ENCODE measurements at places on chromosomes 5 and 9.

DNA sequence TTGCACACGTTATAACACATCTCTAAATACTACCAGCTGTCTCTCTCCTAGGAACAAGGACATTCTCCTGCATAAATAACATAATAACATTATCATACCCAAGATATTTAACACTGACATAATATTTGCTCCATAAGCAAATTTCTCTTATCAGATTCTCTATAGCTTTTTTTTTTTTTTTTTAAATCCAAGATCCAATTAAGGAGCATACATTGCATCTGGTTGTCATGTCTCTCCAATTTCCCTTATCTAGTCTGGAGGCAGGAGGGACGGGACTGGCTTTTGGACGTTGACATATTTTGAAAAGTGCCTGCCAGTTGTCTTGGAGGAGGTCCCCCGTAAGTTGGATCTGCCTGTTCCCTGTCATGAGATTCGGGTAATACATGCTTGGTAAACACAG, 76.6 kb downstream of the RAPGEF1 start:
- DNase-seq: no peak

DNA sequence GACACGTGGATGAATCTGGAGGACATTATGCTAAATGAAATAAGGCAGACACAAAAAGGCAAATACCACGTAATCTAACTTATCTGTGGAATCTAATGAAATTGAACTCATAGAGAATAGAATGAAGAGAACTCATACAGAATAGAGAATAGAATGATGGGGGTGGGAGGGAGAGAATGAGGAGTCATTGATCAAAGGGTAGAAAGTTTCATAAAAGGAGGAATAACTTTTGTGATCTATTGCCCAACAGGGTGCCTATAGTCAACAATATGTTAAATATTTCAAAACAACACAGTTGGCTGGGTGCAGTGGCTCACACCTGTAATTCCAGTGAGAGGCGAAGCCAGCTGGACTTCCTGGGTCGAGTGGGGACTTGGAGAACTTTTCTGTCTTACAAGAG, 54.9 kb upstream of the ZNF169 start:
- no peak for DNase-seq

- no peak for DNase-seq
Measured at GRCh38 chr5:29240379-29240778, 1953.1 kb upstream of the CDH6 start.

GRCh38 chr9:99069546-99069945, 35.4 kb upstream of the TGFBR1 start:
- DNase-seq: no peak

GRCh38 chr9:16519001-16519400, 351.5 kb downstream of the BNC2 start:
- DNase-seq: no peak

DNA sequence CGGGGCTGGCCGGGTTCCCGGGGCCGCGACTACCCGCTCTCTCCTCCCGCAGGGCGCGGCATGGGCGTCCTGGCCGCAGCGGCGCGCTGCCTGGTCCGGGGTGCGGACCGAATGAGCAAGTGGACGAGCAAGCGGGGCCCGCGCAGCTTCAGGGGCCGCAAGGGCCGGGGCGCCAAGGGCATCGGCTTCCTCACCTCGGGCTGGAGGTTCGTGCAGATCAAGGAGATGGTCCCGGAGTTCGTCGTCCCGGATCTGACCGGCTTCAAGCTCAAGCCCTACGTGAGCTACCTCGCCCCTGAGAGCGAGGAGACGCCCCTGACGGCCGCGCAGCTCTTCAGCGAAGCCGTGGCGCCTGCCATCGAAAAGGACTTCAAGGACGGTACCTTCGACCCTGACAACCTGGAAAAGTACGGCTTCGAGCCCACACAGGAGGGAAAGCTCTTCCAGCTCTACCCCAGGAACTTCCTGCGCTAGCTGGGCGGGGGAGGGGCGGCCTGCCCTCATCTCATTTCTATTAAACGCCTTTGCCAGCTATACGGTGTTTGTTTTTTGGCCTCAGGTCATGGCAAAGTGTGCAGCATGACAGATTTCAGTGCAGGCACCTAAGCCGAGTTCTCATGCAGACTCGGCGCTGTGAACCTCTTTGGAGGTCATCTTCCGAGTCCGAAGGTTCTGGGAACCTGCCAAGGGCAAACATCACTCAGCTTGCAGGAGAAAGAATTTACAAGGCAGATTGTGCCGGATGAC, 516 bp downstream of the MRPL41 start:
- DNase-seq: no peak

- no peak for DNase-seq
Measured at GRCh38 chr5:139601429-139601828, 40.3 kb downstream of the UBE2D2 start.

DNA sequence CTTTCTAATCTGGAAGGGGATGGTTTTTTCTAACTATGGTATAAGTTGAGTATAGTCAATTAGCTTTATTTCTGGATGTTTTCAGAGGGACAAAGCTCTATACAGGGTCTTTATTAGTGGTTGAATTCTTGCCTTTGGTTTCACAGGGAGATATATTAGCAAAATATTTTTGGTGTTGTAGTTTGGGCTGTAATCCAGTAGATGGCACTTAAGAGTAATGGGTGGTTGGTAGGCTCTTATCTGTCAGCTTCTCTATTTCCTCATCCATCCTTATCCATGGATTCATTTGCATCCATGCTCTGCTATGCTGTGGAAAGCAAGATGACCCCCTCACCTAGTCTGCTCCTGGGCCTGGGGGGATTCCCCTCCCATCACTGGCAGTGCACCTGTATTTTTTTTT, 363.6 kb upstream of the CYLC2 start:
- no peak for DNase-seq

- no peak for DNase-seq
Measured at GRCh38 chr5:1917830-1918487, 35.2 kb upstream of the IRX4 start.

DNA sequence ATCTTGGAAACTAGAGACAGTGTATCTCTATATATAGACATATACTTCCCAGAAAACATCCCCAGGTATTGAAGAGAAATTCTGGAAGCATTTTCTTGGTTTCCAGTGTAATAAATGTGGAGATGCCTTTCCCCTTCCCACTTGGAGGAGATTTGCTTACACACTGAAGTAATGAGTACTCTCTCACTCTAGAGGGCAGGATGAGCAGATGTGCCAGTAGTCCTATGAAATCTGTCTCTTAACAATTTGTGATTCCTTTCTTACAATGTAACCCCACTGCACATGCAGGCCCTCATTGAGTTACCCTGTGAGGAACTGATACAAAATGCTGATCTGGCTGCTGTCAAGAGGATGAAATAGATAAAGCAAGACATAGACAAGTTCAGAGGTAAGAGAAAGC, 567.2 kb downstream of the SLCO4C1 start:
- DNase-seq: no peak

- DNase-seq: no peak
Measured at GRCh38 chr9:8570776-8571175, 771.2 kb upstream of the DMAC1 start.

- no peak for DNase-seq
Measured at GRCh38 chr9:27247756-27248155, 49.2 kb downstream of the EQTN start.

DNA sequence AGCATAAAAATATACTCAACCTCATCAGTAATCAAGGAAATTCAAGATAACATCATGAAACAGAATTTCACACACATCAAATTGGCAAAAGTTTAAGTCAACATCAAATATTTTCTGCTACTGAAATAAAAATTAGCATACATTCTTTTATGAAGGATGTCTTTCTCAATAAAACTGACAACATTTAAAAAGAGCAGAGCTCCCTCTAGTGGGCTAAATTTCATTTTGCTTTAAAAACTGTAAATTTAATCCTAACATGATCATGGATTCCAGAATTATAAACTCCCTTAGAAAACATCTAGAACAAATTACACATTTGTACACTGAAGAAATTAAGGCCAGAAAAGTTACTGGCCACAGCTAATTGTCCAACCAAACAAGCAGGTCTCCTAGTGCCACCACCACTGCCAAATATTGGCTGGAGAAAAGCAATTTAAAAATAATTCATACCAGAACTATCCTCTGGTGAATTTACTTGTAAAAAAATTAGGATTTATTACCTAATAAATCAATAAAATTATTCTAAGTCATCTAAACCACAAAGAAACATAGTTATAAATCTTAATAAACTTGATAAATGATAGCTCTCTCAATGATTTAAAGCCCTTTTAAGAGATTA, 31.2 kb downstream of the DEPDC1B start:
- DNase-seq: no peak

- no peak for DNase-seq
Measured at GRCh38 chr9:133650026-133650425, 13.9 kb downstream of the DBH start.

GRCh38 chr5:169785771-169786618, 148.9 kb downstream of the DOCK2 start:
- DNase-seq: no peak

DNA sequence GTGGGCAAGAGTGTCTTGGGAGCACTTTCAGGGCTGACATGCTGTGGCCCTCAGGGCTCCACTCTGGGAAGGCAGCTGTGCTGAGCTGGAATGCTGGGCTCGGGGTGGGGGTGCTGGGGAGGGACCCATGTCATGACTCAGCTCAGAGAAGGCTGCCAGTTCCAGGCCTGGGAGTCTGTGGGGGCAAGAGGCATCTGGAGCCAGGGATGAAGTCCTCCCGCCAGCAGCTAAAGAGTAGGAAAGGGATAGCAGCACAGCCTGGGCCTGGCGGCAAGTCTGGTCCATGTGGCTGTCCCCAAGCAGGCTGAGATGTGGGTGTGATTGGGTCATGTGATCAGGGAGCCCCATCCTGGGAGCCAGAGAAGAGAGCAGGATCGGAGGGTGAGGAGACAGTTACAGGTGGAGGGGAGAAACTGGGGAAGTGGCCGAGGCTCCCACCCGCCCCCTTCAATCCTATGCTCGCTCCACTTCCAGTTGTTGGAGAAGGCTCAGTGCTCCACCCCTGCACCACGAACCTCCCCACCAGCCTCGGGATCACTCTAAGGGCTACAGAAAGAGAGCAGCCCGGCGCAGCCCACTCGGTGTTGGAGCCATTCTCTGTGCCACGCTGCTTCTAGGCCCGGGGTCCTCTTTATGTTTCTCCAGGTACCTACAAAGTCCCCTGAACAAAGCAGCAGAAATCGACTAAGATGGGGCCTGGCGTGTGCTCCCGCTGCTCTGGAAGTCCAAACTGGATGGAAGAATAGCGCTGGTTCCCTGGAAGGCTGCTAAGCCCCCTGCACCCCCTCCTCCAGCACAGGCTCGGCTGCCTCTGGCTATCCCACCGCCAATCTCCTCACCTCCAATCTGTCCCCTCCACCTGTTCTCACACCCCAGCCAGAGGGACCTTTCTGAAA, 12.0 kb downstream of the PDGFRB start:
- DNase-seq: no peak

- no peak for DNase-seq
Measured at GRCh38 chr9:38768351-38768761, 48.4 kb upstream of the FAM240B start.

DNA sequence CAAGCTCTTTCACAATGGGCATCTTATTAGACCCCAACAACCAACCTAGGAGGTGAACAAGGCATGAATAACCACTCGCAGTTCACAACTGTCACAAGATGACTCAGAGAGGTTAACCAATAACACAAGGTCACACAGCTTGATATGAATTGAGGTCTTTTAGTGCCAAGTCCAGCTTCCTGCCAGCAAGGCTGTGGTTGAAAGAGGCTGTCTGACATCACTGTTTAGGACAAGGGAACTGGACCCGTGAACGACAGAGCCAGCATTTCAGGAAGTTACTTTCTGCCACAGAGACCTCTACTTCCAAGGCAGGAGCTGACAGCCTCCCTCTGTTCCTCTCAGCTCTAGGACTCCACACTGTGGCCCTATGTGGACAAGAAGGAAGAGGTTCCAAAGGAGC, 53.4 kb upstream of the ALDH1B1 start:
- no peak for DNase-seq

GRCh38 chr5:93676704-93677103, 64.7 kb downstream of the POU5F2 start:
- no peak for DNase-seq

DNA sequence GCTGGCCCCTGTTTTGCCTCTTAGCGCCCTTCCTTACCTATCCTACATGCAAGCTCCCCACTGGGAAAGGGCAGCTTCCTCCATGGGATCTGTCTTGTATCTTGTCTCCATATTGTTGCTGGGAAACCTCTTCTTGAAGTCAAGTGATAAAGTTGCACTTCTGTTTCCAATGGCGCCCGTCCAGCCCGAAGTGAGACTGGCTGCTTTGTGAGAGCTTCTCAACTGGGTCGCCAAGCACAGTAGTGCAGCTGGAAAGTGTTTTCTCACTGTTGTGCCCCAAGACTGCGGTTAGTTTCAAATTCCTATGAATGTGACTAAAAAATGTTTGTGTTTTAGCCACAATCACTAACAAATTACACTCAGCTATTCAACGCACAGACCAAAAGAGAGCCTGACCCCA, 506.6 kb upstream of the MPDZ start:
- DNase-seq: no peak

- DNase-seq: no peak
Measured at GRCh38 chr5:32869216-32869615, 158.1 kb downstream of the NPR3 start.

DNA sequence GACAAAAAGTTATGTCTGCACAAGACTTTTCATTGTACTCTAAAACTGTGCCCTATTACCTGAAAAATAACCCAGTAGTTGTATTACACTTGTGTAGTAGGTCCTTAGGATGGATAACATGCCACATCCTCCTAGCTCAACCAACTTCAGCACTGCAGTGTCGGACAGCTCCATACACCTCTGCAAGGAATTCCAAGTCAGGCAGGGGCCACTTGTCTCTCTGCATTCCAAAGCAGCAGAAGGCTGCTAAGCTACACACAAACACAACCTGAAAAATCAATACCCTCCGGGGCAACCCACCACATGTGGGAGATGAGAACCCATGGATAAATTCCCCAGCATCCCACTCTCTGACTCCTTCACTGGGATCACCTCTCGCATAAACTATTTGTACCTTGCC, 50.2 kb downstream of the MED10 start:
- no peak for DNase-seq

GRCh38 chr9:35533398-35533797, 43.5 kb downstream of the RUSC2 start:
- DNase-seq: no peak

GRCh38 chr9:121013911-121014310, 36.2 kb downstream of the C5 start:
- DNase-seq: no peak

GRCh38 chr9:97857606-97858392, 4.8 kb downstream of the FOXE1 start:
- DNase-seq: no peak

GRCh38 chr9:125479846-125480615, 218.4 kb downstream of the GAPVD1 start:
- DNase-seq: no peak
